ENCODE measurements at places on chromosomes 3 and 15.

DNA sequence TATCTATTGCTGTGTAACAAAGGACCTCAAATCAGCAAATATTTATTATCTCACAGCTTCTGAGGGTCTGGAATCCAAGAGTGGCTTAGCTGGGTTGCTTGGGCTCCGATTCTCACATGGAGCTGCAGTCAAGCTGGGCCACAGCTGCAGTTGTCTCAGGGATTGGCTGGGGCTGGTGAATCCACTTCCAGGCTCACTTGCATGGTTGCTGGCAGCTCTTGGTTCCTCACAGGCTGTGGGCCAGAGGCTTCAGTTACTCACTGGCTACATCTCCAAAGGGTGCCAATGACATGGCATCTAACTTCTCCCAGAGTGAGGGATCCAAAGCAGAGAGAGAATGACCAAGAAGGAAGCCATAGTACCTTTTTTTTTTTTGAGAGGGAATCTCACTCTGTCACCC lies 13.9 kb upstream of the SYNM start:
- DNase-seq = no peak

- DNase-seq = no peak
Measured at GRCh38 chr3:159928071-159928491, 60.6 kb upstream of the IL12A start.

DNA sequence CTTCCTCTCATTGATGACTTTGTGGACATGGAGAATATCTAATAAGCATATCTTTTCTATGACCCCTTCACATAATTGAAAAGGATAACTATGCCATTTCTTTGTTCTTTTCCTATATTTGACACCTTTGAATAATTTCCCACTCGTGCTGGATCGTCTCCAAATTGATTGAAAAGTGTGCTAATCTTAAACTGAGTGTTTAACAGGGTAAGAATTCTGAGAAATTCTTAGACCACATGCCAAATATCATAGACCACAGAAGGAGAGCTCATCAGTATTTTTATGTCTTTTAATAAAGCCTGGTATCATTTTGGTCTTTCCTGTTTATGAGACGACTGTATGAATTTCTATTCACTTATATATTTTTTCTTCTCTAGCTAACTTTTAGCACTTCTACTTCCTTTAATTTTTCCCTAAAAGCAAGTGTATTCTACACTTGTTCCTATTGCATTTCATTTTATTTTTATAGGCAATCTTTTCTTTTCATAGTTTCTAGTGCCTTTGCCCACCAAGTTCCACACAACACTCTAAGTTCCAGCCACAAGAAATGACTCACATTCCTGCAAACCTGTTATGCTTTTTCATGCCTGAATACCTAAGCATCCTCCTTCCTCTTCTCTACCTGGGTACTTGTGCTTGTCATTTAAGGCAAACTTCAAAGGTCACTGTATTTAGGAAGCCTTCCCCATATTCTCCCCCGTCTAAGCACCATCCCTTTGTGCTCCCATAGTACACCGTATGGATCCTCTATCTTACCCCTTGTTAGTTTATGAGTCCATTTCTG lies 30.1 kb downstream of the KBTBD8 start:
- no peak for DNase-seq

- no peak for DNase-seq
Measured at GRCh38 chr15:73108676-73109075, 56.4 kb downstream of the NEO1 start.

GRCh38 chr3:160395297-160395696 lies 3.7 kb downstream of the IFT80 start:
- DNase-seq = no peak

DNA sequence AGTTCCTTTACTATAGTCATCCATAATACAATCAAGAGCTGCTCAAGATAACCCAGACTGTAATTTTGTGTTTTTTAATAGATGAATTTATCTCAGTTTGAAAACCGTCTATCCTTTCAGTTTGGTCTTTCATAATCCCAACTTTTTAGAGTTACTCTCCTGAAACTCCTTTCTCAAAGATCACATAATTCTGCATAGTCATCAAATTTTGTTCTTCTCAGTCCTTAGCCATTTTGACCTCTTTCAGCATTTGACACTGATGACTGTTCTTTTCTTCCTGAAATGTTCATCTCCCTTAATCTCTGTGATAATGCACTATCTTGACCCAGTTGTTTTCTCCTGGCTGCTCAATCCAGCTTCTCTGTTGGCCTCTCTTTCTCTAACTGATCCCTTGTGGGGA lies 47.5 kb upstream of the RAD51 start:
- DNase-seq = no peak
